ENCODE measurements at places on chromosomes 6 and 20. TPM values are rescaled to one million over a fixed set of nuclear protein-coding genes. Genes with fewer than 3 reads are reported as not detected.

COL21A1 gene
- 51.7 TPM for total RNA-seq

DNA sequence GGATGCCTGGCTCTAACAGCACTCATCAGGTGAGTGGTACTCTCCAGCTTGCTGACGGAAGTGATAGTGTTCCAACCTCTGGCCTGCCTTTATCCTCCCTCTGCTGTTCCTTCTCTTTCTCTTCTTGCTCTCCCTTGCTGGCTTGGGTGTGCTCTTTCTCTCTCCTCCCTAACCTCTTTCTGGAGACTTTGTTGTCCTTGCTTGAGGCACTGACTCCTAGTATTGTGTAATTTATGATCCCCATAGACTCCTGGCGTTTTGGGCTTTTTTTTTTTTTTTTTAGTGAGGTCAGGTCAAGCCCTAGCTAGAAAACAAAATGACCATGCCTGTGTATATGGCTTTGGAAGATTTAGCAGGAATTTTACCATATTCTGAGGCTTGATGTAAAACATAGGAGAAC is 84.7 kb upstream of the MRAP2 start:
- DNase-seq: no peak

SLC17A1 gene
- not detected for total RNA-seq

GRCh38 chr6:75116946-75117345 is 88.9 kb downstream of the COL12A1 start:
- DNase-seq: no peak

TREM2 gene
- total RNA-seq: 21.0 TPM

CST2 gene
- total RNA-seq: not detected

DNA sequence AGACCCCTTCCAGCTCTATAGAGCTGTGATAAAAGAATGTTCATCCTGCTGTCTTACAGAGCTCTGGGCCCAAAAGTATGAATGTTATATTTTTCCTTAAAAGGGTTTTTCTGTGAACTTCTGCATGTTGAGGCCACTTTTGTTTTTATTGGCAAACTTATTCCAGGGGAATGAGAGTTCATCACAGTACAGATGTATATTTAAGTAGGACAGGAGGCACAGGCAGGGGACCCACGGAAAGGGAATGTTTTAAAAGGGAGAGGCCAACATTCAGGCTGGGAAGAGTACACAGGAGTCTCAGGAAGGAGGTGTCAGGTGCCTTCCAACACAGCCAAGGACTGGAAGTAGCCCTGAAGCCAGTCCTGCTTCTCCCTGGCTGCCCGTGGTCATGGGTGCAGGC is 148.4 kb downstream of the EYA2 start:
- DNase-seq: no peak

GABRR2 gene
- 0.39 TPM for total RNA-seq

Measured in spinal cord (tissue), 10 donors.